Foreskin melanocyte (primary cell): ENCODE measurements at places on chromosomes 3 and 15.
A peak's percentile ranks its signal among the peaks of the same experiment; 100 is the strongest.

DNA sequence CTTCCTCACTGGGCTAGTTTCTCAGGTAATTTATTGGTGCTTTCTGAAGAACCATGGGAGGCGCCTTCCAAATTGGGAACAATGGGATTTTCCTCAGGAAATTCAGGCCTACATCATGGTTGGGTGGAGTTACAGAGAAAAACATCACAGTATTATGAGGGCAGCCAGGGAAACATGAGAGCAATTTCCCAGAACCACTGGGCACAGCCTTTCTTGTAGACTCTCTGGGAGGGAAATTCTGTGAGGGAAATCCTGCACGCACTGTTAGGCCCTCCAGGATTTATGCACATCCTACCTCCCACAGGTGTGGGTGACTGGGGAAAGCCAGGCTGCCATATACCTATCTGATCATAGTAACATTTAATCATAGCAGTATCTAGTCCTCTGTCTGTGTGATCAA lies 13.2 kb downstream of the POPDC2 start:
- no peak for DNase-seq

GRCh38 chr3:142251951-142252350 lies 26.6 kb upstream of the GK5 start:
- no peak for DNase-seq

DNA sequence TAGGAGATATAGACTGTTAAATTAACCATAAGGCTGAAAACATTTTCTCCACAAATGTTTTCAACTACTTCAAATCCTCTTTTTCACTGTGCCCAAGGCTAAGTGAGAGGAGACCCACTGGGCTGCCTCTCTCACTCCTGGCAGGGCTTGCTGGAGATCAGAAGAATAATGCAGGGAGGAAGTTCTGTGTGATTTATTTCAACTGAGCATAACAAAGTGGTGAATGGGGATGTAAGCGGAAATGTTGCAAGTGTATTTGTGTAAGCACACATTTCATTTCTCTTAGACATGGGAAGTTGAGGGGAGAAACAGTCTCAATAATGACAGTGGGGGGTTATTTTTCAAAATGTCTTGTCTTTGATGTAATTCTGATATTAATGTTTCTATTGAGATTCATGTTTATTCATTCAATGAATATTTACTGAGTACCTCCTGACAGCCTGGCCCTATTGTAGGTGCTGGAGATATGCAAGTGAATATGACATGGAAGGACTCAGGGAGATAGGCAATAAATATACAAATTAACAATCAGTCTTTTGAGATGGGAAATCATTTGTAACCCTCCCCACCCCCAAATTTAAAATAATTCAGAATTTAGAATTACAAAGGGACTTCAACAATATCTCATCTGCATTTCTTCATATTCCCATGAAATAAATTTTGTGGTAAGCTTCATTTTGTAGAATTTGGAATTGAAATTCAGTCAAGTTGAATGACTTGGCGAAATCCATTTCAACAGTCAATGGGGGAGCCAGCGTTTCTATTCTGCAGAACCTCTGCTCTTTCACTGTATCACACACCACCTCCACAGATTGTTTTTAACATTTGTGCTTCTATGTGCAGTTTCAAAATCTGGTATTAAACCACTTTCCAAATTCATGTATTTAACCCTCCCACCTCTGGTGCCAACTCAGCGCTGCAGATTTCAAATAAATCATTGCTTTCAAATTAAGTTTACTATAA lies 247.2 kb downstream of the SLC9A9 start:
- DNase-seq = no peak

DNA sequence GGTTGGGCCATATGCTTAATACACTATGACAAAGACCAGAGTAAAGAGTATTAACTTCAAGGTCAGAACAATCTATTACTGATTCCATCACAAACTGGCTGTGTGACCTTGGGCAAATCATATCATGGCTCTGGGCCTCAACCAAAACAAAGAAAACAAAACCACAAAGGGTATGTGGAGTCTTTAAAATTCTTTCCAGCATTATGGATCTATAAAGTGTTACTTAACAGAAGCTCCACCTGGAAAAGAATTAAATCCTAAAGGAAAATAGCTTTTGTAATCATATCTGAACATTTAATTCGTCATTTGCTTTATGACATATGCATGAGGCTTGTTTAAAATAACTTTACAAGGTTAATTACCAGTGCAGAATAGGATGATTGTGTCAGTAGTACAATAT lies 265.5 kb downstream of the SATB1 start:
- no peak for DNase-seq

GRCh38 chr3:193240436-193240849 lies 579 bp upstream of the PLAAT1 start:
- DNase-seq = no peak

- no peak for DNase-seq
These were observed 493.7 kb upstream of the GRM7 start for GRCh38 chr3:6367171-6367570.

DNA sequence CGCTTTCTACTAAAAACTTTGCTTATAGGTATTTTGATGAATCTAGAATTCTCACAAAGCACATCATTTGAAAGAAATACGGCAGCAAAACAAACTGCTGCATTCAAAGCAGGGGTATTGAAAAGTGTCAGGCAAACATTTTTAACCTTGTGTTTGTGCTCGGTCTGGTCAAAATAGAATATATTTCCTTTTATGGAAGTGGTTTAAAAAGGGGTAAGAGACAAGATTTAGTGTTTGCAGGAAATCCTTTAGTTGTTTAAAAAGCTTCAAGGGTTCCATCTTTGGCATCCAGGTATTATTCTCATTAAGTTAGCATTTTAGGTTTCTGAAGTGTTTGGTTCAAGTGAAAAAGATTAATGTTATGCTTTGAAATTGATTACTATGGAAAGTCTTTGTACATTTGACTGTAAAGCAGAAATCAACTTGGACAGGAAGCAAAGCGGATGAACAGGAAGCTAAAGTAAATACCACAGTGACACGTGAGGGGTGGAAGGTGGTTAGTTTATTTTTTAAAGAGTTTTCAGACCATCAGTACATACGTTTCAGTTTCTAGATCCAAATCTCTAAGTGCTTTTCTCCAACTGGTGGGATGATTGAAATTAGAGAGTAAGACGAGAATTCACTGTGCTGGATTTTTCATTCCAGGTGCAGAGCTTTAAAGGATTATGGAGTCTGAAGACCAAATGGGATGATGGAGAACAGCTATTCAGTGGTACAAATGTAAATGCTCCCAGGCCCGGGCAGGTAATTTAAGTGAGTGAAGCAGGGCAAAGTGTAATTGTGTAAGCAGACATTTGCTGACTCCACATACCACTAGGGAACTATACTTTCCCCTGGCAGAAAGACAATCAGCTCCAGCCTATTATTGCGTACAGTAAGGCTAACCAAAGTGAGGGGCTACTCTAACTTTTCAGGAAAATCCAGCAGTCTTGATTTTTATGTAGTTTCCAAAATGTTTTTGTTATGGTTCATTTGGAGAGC lies 341.8 kb upstream of the TBL1XR1 start:
- no peak for DNase-seq

DNA sequence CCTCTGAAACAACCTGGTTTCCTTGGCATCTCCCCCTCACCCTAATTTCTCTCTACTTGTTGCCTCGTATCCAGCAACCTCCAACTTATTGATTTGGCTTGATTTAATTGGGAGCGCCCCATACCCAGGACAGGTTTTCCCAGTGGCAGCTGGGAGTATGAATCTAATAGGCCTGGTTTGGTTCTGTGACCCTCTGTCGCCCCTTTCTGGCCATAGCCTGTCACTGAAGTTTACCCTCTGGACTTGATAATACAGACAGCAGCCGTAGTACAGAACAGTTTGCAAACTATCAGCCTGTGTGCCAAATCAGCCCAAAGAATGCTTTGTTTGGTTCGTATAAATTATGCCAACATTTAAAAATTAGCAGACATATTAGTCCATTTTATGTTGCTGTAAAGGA lies 525.1 kb upstream of the GOLIM4 start:
- no peak for DNase-seq

- DNase-seq = no peak
These were observed 26.8 kb upstream of the HERC1 start for GRCh38 chr15:63860555-63860954.

GRCh38 chr15:98899272-98900021 lies 108.1 kb downstream of the PGPEP1L start:
- no peak for DNase-seq

DNA sequence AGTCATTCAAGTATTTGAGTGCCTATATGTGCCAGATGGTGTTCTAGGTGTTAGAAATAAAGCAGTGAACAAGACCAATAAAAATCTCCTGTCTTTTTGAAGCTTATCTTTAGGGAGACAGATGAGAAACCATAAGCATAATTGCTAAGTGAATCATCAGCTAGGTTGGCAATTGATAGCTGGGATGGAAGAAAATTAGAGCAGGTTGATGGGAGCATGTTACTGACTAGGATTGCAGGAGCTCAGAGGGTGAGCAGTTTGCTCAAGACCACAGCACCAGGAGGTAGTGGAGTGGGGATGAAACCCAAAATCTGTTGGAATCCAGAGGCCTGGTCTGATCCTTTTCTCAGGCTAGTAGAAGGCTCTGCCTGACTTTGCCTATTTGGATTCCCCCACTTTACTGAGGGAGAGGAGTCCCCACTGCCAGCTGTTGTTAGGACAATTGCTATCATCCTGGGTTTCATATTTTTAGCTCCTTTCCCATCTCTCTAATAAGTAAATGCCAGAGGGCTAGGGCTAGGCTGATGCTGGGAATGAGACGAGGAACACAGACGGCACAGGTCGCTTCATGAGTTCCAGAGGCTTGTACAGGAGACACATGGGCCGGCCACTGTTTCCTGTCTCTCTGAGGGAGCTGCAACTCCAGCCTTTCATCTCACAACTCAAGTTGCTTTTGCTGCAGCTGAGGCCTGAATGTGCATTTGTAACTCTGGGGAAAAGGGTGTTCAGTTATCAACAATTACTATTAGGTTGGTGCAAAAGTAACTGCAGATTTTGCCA lies 102.9 kb downstream of the CACNA1D start:
- DNase-seq = no peak

- no peak for DNase-seq
These were observed 116.1 kb upstream of the DNAJC19 start for GRCh38 chr3:181105646-181106045.

GRCh38 chr15:94290730-94291129 lies 59.4 kb downstream of the MCTP2 start:
- DNase-seq = no peak

DNA sequence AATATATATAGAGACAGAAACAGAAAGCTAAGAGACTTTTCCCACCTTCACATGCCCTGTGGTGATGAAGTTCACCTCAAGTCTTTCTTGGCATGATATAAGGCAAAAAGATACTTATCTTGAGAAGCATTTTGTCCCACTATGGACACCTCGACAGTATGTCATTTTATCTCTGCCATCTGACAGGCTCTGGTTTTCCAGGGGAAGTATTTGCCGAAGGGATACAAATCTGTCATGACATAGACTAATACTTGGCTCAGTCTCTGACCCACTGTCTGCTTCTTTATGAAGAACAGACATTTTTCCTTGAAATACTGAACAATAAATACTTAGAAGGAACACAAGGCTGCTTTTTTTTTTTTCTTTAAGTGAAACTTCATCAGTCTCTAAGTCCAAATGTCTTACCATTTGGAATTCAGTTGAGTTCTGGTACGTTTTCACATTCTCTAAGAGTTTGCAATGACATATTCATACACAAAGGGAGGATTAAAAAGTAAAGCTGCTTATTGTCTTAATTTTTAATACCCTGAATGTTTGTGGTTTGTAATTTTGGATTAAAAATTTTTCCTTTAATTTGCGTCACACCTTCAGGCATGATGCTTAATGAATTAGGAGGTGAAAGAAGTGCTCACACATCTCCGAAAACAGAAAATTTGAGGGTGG lies 87.8 kb upstream of the LMOD3 start:
- DNase-seq = no peak

GRCh38 chr3:541062-541801 lies 344.7 kb downstream of the CHL1 start:
- no peak for DNase-seq

DNA sequence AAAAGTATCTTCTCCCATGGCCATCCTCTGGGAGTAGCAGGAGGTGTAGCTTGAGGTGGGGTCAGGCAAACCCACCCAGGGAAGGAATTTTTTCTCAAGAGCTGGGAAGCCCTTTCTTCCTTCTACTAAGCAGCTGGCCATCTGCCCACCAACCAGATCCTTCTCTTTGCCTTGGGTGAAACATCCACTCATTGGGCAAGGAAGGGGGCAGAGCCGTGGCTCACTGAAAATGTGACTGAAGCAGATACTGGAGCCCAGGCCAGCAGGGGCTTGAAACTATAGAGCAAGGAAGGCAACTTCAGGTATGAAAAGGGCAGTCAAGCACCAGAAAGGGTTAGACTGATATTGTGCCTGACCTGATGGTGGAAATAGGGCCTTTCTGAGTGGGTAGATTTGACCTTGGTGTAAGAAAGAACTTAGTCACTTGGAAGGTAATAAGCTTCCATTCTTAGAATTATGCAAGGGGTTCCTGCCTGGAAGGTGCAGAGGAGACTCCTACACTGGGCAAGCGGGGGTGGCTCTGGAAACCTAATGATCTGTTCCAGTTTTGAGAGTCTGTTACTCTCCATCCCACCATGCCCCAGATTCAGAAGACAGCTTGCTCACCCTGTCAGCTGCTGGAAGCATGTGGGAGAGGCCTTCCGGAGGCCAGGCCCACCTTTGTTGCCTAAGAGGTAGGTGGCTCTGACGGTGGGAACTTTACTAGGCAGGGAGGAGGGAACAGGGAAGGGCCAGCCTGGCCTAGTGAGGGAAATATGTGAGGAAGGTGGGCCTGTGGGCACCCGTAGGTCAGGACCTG lies 22.0 kb upstream of the PLA2G4E start:
- DNase-seq = no peak

GRCh38 chr3:176650478-176650877 lies 546.8 kb downstream of the TBL1XR1 start:
- DNase-seq = peak; percentile 23

GRCh38 chr15:98431171-98431570 lies 217.2 kb upstream of the IGF1R start:
- no peak for DNase-seq

DNA sequence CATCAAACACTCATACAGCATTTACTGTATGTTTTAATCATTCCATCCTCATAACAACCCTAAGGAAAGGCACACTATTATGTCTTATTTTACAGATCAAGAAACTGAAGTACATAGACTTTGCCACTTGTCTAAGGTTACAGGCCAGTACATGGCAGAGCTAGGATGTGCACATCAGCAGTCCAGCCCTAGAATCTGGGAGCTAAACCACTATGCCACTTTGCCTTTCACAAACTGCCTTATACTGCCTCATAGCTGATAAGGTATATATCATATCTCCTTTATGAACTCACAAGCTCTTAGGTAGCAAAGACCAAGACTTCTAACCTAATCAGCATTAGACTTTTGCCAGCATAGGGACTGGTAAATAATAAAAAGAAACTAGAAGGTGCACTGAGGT lies 49.1 kb downstream of the MYO9A start:
- DNase-seq = no peak
